ENCODE measurements at places on chromosomes 2 and 18.

DNA sequence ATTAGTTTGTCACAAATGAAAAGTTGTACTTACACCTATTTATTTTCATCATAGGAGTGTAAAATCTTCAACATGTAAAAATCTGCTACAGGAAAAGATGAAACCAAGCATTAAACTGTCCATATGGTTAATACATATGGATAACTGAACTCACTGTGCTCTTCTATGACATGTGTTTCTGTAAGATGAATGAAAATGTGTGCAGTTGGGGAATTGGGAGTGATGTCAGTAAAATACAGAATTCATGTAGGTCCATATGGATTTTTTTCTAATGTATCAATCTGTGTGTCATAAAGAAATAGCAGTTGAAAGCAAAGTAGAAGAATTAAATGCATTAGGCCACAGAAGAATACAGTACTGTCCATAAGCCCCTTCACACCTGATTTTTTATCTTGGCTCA is 178.4 kb upstream of the COL3A1 start:
- no peak for DNase-seq

DNA sequence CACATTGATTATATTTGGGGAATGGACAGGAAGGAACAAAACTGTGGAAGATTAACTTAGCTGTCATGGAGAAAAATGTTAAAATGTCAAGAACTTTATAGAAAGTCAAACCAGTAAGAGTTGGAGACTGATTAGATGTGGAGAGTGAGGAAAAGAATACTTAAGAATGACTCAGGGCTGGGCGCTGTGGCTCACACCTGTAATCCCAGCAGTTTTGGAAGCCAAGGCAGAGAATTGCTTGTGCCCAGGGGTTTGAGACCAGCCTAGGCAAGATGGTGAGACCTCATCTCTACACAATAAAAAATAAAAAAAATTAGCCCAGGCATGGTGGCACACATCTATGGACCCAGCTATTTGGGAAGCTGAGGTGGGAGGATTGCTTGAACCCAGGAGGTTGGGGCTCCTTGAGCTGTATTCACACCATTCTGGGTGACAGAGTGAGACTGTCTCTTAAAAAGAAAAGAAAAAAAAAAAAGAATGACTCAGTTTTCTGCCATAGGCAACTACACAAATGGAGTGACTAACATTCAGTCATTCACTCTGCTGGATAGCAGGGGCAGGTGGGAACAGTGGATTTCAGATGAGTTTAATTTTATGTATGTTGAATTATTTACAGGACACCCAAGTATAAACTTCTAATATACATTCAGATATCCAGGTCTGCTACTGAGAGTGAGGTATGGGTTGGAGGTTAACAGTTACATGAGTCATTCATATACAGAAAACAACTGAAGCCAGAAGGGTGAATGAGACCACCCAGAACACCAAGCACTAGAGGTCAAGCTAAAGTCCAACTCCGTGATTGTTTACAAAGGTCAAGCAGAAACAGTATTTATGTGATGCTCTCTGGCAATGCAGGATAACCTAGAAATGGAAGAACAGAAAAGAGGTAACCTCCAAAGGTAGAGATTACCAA is 33.9 kb downstream of the ORC2 start:
- no peak for DNase-seq

GRCh38 chr2:100972452-100972851 is 29.6 kb upstream of the RPL31 start:
- DNase-seq, result no peak

- no peak for DNase-seq
Observed at GRCh38 chr2:910698-911097, 40.0 kb upstream of the SNTG2 start.

DNA sequence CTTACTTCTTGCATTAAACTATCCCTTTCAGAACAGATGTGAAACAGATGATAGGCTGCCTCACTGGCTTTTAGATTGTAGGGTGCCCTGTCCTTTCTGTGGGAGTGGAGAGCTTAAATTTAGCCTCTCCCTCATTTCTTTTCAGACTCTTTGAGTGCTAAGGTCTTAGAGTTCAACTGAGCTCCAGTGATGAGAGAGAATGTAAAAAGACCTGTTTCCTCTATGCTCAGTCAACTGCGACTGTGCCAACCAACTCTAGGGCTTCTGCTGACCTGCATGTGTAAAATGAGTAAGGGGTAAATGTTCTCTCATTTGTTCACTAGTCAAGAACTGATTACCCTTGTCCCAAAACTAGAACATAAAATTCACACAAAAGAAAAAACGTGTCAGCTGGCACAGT is 104.8 kb upstream of the TGFA start:
- DNase-seq, result no peak

DNA sequence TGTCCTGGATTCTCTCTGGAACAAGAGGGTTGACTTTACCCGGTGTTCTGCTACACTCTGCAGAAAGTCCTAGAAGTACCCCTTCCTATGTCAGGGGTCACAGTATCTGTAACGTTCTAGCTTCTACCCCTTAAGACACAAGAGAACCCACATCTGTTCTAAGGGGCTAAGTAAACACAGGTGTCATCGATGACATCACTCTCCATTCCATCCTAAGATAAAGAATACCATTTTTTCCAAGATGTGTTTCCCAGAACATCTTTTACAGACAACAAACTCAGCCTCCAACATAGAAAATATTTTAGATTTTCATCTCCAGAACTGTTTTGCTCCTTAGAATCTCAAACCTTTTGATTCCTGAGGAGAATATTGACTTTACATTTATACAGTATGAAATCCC is 239.1 kb downstream of the TRIB2 start:
- no peak for DNase-seq

- DNase-seq, result no peak
Observed at GRCh38 chr2:170152421-170152820, 25.5 kb upstream of the MYO3B start.

- DNase-seq, result no peak
Observed at GRCh38 chr18:23493654-23494053, 9.7 kb upstream of the RMC1 start.

DNA sequence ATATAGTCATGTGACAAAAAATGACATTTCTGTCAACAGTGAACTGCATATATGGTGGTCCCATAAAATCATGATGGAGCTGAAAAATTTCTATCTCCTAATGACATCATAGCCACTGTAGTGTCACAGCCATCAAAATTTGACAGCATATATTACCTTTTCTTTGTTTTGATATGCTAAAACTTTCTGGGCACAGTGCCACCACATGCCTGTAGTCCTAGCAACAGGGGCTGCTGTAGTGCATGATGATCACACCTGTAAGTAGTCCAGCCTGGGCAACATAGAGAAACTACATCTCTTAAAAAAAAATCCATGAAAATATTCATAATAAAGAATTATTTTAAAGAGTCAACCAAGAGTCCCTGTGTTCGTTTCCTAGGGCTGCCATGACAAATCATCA is 155.5 kb upstream of the SERTAD2 start:
- no peak for DNase-seq

- DNase-seq, result no peak
Observed at GRCh38 chr2:45046786-45047185, 37.5 kb upstream of the SIX2 start.

- no peak for DNase-seq
Observed at GRCh38 chr18:55314615-55315237, 273.3 kb downstream of the TCF4 start.

DNA sequence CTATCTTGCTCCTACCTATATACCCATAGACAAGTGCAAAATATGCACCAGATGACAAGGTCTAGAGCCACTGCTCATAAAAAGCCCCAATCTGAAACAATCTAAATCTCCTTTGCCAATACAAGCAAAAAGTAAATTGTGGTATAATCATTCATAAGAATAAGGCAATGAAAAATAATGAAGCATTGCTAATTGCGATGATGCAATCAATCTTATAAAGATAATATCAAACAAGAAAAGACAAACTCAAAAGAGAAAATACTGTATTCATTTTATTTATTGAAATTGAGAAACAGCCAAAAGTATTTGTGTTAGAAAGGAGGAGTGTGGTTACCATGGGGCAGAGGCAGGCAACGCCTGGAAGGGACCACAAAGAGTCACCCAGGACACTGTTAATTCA is 175.9 kb upstream of the GYPC start:
- no peak for DNase-seq

DNA sequence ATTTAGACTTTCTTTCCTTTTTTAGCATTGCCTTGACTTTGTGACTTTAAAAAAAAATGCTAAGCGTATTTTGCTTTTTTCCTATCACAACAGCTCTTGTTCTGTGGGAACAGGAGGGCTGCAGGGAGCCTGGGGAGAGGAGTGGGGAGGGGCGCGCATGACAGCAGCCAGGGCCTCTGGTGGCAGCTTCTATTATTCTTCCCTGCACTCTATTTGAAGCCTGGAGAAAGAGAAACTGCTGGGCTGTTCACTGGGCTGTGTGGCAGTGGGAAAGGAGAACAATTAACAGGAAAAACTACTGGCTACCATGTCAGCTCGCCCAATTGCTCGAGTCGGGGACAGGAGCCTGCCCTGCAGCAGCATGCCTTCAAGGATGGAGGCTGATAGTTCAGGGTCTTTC is 119.0 kb upstream of the ZBTB14 start:
- DNase-seq, result no peak

- DNase-seq, result no peak
Observed at GRCh38 chr2:235562065-235562747, 68.4 kb downstream of the AGAP1 start.

Measured in cerebellar nuclear complex (tissue), 1 donor.